ENCODE measurements at places on chromosomes 6 and 20.

DNA sequence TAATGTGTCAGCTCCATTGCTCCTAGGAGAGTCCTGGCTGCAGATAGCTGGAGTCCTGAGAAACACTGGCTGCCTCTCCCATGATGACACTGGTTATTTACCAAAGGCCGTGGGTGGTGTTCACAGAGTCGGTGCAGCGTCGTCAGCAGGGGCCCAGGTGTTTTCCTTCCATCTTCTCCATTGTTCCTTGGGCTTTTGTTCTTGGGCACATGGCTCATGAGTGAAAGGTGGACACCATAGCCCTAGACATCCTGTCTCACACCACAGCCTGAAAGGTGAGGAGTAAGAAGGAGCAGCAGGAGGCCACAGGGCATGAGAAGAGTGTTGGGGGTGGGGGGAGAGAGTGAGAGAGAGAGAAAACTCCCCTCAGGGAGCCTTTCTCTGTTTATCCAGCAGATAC is 9.1 kb downstream of the CST5 start:
- no peak for DNase-seq

DNA sequence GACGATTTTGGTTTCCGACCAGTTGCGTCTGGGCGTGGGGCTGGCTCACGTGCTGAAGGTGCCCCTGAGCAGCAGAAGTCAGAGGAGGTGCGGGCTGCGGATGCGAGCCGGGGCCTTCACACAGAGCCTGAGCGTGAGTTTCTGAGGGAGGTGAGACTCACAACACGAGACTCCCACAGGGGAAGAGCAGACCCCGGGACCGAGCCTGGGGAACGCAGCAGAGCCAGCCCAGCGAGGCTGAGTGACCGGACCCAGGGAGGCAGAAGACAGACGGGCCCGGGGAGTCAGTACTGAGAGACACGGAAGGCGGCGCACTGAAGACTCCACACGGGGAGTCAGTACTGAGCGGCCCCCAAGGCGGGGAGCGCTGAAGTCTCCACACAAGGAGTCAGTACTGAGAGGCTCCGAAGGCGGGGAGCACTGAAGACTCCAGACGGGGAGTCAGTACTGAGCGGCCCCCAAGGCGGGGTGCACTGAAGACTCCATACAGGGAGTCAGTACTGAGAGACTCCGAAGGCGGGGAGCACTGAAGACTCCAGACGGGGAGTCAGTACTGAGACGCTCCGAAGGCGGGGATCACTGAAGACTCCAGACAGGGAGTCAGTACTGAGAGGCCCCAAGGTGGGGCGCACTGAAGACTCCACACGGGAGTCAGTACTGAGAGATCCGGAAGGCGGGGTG is 77.8 kb downstream of the DLL1 start:
- DNase-seq = no peak

DNA sequence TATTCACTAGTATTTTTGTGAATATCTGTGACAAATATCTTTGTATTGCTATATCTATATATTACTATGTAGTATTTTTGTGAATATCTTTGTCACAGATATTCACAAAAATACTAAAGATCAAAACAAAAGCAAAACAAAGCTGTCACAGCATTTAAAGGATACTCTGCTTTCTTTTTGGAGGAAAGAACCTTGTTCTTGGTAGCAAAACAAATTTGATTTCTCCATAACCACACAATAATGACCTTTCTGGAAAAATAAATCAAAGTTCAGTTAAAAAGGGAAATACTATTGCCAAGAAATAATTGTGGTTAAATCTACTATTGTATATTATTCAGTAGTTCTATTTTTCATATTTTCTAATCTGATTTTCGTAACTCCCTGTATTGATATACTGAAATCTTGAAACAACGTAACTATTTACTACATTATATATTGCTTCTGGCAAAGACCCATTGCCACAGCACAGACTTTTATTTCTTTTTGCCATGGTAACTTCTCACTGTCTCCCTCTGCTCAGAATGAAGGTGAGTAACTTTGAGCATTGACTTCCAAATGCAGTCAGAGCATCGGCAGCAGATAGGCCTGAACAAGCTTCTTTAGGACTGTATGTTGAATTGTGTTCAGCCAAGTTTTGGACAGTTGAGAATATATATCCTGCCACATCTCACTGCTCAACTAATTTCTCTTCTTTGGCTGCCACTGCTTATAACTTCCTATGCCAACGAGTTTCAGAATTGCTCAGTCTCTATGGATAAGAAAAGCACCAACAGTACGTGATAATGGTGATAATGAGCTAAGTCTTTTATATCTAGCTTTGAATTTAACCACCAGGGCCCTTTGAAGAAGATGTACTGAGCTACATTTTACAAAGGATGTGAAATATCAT is 1097.2 kb upstream of the GJE1 start:
- no peak for DNase-seq

DNA sequence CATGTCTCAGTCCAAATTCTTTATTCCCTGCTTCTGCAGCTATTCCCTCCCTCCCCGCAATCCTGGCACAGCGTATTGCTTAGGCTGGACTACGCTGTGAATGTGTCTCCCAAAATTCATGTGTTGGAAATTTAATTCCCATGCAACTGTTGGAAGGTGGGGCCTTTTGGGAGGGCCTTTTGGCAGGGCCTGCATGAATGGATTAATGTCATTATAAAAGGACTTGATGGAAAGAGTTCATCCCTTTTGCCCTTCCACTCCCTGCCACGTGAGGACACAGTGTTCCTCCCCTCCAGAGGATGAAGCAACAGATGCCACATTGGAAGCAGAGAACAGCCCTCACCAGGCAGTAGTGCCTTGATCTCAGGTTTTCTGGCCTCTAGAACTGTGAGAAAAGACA is 20.4 kb upstream of the NOTCH4 start:
- DNase-seq = no peak

DNA sequence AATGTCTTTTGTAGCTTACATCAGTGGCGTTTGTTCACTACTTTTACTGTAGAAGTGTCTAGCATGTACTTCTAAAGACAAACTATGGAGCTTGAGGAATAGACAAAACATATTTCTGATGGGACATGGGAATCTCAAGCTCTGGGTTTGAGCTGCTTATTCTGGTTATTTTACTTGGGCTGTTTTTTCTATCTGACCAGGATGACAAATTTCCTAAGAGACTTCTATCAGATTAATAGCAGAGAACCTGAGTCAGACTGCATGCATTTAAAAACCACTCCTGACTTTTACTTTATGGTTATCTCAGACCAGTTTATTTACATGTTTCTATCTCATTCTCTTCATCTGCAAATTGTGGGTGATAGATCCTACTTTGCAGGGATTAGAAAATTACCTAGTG is 1282.3 kb upstream of the GJE1 start:
- no peak for DNase-seq

DNA sequence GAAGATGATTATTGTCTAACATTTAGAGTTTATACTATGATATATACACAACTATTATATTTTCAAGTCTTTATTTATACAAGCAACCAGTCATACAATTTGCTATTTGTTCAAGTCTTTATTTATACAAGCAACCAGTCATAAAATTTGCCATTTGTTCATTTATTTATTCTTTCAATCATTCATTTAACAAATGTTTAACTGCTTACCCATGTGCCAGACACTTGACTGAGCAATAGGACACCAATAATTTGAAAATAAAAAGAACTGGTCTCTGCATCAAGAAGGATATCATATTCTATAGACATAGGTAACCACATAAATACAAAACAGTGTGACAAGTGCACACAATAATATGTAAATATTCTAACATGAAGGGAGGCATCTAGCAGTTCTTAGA is 20.3 kb downstream of the GRIK2 start:
- no peak for DNase-seq

- DNase-seq = no peak
These were observed 23.0 kb upstream of the IER3 start for GRCh38 chr6:30767158-30767943.

- DNase-seq = no peak
These were observed 128.2 kb upstream of the LAMA2 start for GRCh38 chr6:128754658-128755256.

DNA sequence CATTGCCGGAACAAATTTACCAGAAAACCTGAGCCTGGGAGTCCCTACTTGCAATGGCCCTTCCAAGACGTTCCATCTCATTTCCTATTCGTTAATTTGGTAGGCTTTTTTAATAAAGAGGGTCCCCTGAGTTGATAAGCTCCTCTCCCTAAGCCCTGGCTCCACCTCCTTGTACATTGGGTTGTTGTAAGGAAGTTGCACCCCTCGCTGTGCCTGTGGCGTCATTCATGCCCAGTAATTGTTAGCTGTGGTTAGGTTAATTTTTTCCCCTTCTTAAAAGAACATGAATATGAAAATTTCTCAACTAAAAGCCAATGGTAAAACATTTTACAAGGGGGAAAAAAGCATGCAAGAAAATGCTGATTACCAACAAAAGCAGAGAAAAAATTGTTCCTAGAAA is 91.9 kb downstream of the SLC24A3 start:
- DNase-seq = no peak
